GM23248 (cell line): ENCODE measurements at places on chromosomes 11 and 22.

DNA sequence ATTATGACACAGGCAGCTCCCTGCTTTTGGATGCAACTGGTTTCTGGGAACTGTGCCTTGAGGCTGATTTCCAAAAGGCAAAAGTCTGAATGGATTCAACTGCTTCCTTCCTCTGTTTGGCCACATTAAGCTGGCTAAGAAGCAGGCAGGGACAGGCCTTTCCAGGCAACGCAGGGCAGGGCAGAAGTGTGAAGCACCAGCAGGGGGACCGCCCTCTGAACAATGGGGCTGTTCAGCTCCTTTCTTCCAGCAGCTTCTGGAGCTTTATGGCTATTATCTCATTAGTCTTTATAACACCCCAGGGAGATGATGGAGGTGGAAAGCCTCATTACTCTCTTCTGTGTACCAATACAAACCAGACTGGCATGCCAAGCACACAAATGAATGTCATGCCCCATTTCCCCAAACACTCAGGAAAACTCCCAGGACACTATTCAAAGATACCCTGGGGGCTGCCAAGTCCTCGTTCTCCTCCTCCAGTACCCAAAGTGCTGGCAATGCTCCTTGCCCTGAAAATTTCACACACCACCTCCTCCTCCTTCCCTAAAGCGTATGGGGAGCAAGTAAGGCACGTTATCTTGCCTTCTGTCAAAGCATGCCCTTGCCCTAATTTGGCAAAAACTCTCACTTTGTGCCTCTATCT, 21.3 kb downstream of the MORC2 start:
- peak; percentile 28 for DNase-seq

GRCh38 chr22:19291218-19291579, 320 bp downstream of the CLTCL1 start:
- peak; percentile 71 for DNase-seq

- DNase-seq = no peak
These were observed 15.4 kb upstream of the IFITM3 start for GRCh38 chr11:335779-336658.

DNA sequence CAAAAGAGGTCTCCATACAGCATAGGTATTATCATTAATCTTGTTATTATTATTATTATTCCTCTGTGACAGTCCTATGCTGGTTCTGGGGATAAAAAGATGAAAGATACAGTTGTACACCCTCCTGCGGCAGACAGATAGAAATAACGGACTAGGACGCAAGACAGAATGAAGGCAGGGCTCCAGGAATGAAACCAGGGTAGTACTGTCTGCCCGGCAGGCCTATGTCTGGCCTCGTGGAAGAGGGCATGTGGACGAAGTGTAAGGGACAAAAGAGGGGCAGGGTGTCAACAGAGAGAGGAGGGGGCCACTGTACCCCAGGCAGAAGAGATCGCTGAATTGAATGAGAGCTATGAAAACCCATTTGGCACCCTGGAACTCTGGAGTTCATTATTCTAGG, 25.2 kb downstream of the DSCAML1 start:
- no peak for DNase-seq

- peak; percentile 27 for DNase-seq
These were observed 44.2 kb downstream of the SYTL2 start for GRCh38 chr11:85766721-85767161.

GRCh38 chr11:67517784-67518552, 5.3 kb downstream of the CABP2 start:
- DNase-seq = no peak

GRCh38 chr11:129323896-129324502, 51.6 kb upstream of the BARX2 start:
- DNase-seq = peak; percentile 61

GRCh38 chr22:41094041-41094593, 1.7 kb downstream of the EP300 start:
- peak; percentile 65 for DNase-seq

GRCh38 chr11:128240546-128240945, 346.8 kb downstream of the ETS1 start:
- DNase-seq = peak; percentile 43

DNA sequence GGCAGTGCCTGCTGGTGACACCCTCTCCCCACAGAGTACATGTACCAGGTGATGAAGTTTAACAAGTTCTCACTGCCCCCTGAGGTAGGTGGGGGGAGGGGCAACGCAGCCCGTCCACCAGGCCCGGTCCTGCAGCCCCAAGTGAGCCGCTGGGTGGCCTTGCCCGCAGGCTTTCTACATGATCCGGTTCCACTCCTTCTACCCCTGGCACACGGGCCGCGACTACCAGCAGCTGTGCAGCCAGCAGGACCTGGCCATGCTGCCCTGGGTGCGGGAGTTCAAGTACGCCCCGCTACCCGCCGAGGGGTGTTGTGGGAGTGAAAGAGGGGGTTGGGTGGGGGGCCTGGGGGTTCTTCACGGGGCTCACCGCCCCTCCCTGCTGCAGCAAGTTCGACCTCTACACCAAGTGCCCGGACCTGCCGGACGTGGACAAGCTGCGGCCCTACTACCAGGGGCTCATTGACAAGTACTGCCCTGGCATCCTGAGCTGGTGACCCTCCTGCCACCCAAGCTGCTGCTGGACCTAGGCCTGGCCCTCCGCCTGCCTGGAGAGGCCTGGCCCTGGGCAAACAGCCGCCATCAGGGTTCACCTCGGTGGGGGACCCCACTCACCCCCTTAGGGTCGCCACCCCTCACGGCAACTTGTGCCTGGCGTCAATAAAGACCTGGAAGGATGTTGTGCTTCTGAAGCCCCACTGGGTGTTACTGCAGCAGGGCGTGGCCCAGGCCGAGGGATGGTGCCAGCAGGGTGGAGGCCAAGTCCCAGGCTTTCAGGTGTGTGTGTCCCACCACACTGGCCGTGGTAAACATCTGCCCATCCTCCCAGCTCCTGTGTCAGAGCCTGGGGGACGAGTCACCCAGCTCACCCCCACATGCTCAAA, 2.9 kb downstream of the MIOX start:
- no peak for DNase-seq

DNA sequence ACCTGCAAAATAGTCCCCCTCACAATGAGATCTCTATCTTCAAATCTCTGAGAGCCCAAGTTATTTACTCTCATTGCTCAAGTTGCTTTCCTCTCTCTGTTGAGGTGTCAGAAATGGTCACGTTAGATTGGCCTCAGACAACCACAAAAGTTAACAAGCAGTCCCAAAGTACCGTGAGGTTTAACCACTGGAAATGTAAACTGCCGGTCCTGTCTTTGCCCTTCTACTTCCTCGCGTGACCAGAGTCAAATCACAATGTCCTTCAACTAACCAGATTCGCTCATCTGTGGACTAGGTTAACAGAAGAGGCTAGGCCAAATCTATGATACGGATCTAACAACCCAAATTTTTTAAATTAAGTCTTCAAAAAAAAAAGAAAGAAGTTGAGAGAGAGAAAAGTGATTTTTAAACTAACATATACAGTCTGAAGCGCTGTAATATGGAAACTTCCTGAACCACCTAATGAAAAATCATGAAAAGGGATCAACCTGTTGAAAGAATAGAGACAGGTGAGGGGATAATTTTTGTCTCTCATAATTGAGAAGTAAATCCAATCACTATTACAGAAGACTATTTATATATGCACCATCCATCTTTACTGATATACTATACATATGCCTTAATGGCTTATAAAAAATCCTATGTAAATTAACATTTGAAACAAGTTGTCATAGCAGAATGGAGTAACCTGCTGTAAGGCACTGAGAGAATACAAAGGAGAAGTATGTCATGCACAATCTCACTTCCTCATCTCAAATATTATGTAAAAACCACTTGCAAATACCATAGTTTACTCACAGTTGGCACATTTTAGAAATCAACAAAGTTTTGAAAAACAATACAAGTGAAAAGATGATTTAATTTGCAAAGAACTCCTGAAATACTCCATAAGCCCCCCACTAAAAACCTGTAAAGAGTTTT, 3.3 kb upstream of the JAML start:
- no peak for DNase-seq

DNA sequence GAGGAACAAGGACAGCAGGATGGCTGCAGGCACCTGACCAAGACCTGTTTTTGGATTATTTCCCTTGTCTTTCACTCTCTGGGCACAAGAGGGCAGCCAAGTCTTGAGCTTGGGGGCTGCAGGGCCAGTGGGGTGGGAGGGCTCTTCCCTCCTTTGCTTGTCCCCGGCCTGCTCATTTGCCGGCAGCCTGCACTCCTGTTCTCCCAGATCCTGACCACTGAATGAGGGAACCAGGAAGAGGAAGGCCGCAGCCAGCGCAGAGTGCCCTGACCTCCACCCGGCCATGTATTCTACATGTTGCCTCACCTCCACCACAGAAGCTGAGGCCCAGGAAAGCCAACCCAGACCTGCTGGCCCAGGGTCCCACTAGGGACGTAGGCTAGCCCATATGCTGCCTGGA, 15.5 kb upstream of the NNMT start:
- DNase-seq = peak; percentile 92

- DNase-seq = no peak
These were observed 5.3 kb downstream of the ARVCF start for GRCh38 chr22:20011123-20011992.

DNA sequence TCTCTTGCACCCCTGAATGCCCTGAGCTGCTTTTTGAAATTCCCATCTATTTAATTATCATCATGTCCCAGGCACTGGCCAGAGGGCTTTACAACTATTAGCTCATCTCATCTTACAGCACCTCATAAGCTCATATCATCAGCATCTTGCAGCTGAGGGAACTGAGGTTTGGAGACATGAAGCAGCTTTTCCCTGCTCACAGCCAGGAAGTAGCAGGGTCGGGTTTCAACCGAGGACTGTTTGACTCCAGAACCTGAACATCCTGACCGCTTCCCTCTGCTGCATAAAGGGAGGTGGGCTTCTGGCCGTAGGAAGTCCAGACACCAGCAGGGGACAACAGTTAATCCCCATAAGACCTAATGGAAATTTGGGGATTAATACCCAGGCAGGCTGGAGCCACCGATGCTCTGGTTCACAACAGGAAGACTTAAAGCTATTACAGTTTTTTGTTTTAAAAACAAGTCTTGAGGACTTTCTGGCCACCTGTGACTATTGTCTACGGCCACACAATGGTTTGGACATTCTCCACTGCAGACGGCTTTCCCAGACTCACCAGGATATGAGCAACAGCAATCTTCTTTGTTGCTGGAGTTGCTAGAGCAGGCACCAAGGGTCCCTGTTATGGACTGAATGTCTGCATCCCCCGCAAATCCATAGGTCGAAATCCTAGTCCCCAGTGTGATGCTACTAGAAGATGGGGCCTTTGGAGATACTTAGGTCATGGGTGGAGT, 47.4 kb downstream of the CHST1 start:
- DNase-seq = no peak

GRCh38 chr11:12090061-12090591, 20.3 kb upstream of the MICAL2 start:
- DNase-seq = peak; percentile 62

DNA sequence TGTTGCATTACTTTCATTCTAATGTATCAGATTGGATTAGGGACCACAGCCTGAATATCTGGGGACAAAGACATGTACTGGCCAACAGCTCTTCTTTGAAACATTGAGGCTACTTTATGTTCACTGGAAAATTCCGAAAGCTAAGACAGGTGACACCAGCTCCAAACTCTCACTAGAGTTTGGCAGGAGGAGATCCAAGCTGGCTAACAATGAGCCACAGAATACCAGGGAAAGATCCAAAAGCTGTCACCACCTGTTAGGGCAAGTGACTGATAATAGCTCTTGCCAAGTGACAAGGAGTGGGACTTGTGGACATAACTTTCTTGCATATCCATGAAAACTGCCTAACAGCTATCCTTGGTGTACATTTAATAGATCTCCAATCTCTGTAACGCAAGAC, 333.3 kb downstream of the TTC28 start:
- no peak for DNase-seq

GRCh38 chr22:27692243-27692642, 109.3 kb downstream of the MN1 start:
- DNase-seq = peak; percentile 68

- DNase-seq = no peak
These were observed 437.7 kb downstream of the SOX6 start for GRCh38 chr11:15918674-15919073.

- no peak for DNase-seq
These were observed 8.3 kb downstream of the PGAP2 start for GRCh38 chr11:3816673-3817072.

DNA sequence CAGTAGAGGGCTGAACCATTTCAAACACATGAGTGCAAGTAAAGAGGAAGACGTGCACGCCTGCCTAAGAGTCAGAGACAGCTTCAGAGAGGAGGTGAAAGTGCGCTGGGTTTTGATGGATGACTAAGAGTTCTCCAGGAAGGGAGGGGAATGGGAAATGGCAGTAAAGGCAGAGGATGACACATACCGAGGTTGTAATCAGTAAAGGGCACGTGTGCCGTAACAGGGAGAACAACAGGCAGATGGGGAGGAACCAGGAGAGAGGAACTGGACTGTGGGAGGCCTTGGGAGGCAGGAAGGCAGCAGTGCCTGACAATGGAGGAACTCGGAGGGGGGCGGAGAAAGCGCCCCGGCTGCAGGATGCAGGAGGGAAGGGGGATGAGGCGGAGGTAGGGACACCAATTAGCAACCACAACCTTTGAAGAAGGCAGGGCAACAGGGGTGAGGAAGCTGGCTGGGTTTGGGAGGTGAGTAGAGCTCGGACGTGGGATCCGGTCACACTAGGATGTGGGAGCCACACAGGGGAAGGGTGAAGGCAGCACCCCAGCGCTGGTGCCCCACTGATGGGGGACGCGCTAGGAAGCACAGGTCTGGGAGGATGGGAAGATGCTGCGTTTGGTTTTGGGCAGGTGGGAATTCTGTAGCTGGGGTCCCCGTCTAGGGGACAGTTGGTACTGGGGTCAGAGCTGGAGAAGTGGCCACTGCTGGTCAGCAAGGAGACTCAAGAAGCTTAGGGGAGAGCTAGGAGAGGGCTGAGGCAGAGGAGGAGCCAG, 67.4 kb downstream of the SCUBE1 start:
- no peak for DNase-seq

DNA sequence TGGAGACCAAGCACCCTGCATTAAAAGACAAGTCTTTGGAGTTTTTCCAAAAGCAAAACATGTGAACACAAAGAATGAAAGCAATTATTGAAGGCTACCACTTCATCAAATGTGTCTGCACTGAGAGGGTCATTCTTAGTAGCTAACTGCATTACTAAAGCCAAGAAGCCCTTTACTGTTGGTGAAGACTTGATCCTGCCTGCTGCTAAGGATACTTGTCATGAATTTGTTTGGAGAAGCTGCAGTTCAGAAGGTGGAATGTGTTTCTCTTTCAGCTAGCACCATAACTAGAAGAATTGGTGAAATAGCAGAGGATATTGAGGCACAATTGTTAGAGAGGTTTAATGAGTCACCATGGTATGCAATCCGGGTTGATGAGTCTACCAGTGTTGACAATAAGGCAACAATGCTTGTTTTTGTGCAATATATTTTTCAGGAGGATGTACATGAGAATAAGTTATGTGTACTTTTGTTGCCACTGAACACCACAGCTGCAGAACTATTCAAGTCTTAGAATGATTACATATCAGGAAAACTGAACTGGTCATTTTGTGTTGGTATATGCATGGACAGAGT, 457.3 kb upstream of the ISX start:
- DNase-seq = no peak

DNA sequence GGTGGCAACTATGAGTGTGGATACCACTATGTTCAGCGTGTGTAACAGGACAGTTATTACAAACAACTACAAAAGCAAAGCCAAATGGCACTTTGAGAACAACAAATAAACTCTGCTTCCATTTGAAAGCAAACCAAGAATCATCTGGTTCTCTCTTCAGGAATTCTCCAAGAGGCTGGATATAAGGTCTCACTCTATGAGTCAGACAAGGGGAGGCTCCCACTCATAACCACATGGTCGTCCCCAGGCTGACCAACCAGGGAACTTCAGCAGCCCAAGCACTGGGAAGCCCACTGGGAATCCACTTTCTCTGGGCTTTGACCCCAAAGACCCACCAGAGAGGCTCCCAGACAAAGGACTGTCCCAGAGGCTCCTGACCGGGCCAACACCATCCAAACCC, 35.3 kb downstream of the DGCR2 start:
- DNase-seq = peak; percentile 70
